Bronchial epithelial cell (primary cell): ENCODE measurements at places on chromosomes 5 and 9. TPM values are rescaled to one million over a fixed set of nuclear protein-coding genes. Genes with fewer than 3 reads are reported as not detected.

ASS1 gene
- 396 and 415 TPM in 2 replicates for total RNA-seq

PCDHGA5 gene
- under 0.01 and 0.13 TPM in 2 replicates for total RNA-seq

TMC1 gene
- 1.0 TPM in 1 of 2 replicates, not detected in the other for total RNA-seq

FRMPD1 gene
- total RNA-seq = under 0.01 TPM in 1 of 2 replicates, not detected in the other

- peak; percentile 18 for DNase-seq
Measured at GRCh38 chr9:88653911-88654310, 118.9 kb downstream of the NXNL2 start.

GRCh38 chr9:126671381-126671831, 57.7 kb downstream of the LMX1B start:
- DNase-seq = no peak
